ENCODE measurements at places on chromosomes 1 and 21.

DNA sequence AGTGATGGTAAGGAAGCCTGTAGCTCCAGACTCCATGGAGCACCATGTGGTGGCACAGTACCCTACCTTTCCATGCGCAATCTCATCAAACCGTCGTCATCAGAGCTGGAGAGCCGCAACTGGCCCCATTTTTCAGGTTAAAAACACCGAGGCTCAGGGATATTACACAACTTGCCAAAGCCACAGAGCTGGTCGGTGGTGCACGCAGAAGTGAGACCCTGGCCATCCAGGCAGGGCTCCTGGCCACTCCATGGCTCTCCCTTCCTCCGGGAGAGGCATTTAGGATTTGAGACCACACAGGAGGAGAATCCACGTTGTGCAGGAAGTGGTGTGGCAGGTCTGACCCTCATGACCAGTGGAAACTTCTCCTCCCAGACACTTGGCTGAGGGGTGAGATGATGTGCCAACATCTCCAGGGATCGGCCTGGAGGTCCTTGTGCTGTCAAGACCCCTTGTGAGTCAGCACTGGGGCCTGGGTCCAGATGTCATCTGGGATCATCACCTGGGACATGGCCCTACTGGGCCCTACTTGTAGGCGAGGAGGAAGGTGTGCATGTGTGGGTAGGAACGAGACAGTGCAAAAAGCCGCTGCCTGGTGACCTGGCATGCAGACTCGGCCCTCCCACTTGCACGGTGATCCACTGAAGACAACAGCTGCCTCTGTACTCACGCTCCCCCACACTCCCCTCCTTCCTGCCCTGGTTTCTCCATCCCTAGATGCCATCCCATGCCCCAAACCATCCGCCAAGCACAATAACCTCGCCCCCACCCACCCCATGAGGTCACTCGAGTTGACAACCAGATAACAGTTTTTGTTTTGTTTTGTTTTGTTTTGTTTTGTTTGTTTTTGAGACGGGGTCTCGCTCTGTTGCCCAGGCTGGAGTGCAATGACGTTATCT, 10.4 kb downstream of the TFF3 start:
- DNase-seq: no peak

DNA sequence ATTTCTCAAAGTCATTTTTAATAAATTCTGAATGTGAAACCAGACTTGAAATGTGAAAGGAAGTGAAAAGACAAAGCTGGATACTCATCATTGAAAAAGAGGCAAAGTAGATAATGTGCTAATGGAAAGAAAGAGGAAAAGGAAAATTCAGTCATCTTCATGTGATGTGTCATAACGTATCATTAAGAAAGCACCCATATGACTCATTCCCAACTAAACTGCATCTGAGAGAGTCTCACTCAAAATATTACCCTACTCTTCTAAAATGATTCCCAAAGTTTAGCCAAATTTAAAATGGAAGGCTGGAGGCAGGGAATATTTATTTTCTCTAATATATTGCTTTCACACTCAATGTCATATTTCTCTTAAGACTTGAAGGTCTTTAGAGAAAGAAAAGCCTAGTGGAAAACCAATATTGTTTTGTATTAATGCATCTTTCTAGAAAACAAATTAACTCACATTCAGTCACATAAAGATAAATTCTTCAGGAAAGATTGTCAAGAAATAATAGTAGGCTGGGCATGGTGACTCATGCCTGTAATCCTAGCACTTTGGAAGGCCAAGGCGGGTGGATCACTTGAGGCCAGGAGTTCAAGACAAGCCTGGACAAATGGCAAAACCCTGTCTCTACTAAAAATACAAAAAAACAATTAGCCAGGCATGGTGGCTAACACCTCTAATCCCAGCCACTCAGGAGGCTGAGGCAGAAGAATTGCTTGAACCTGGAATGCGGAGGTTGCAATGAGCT, 129.9 kb downstream of the SLC30A10 start:
- DNase-seq: no peak

GRCh38 chr21:31977816-31978215, 105.0 kb downstream of the HUNK start:
- DNase-seq: no peak

GRCh38 chr1:188652678-188653077, 1823.9 kb downstream of the PLA2G4A start:
- DNase-seq: no peak

- no peak for DNase-seq
These were observed 74.6 kb downstream of the OBSCN start for GRCh38 chr1:228282329-228283042.

DNA sequence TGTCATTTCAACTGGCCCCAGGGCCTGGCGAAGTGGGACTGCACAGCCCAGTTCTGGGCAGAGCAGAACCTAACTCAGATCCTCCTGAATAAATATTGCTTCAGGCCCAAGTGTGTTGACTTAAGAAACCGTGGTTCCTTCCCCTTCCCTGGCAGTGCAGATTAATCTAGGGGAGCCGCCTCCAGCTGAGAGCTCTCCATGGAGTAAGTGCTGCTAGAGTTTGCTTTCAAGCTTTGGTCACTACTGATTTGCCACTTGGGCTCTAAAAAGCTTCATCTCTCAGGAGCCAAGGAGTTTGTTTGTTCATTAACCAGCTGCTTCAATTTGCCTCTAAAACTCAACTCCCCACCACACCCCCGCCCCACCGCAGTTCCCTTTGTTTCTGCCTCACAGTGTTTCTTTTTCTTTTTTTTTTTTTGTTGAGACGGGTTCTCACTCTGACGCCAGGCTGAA, 112.1 kb downstream of the DTL start:
- DNase-seq: no peak

DNA sequence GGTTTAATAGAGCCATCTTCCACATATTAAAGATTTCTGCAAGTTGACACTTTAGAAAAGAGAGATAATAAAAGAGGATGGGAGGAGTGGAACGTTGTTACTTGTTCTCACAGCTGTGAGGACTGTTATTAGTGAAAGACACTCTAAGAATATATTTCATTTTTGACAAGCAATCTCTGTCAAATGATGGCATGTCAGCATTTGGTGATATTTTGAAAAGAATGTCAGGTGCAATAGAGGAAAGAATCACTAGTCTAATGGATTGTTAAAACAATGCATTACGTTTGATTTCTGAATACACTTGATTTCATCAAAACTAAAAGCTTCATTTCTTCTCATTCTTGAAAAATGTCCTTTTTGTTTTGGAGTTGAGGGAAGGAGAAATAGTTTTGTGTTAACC, 853.4 kb downstream of the PLA2G4A start:
- no peak for DNase-seq

DNA sequence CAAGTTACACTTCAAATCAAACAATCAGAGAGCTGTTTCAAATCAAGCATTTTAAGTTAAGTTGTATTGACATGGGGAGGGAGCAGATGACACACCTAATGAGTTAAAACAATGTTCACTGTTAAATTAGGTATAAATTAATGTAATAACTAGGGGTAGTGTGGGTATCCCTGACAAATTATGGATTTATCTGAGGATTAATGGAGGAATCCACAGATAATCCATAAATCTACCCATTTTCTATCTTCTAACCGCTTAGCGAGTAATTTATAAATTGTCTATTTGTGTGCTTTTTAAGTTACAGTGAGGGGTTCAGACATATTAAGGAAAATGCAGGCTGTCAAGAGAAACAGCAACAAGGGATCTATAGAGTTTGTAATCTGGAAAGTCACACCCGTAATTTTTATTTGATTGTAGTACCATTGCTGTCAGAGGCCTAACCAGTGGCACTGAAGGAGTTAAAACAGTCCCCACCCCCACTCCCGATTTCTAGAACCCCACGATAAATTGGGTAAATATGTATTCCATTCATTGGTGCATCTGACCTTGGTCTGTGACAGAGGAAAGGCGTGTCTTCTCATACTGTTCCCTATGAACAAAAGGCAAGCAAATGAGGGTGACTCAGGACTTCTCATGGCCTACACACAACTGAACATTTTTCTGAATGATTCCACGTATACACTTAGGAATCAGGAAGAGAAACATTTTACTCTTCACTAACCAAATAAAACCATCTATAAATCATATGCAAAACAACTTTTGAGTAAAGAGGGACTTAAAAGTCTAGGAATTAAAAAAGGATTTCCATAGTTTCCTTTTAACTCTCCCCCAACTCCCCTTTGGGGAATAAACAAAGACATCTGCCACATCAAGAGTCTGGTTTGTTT, 7.4 kb downstream of the IRF2BP2 start:
- no peak for DNase-seq

DNA sequence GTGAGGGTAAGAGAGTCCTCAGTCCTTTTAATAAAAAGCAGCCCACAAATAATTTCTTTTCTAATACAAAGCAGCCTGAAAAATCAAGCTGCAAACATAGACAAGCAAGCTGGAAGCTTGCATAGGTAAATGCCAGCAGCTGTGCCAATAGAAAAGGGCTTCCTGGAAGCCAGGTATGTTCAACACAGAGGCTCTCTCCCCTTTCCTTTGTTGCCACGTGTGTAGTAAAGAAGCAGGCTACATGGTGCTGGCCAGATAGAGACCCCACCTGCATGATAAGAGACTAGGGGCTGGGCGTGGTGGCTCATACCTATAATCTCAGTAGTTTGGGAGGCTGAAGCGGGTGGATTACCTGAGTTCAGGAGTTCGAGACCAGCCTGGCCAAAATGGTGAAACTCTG, 50.1 kb upstream of the ERRFI1 start:
- DNase-seq: no peak

- no peak for DNase-seq
These were observed 96.7 kb upstream of the GADD45A start for GRCh38 chr1:67588178-67588855.

DNA sequence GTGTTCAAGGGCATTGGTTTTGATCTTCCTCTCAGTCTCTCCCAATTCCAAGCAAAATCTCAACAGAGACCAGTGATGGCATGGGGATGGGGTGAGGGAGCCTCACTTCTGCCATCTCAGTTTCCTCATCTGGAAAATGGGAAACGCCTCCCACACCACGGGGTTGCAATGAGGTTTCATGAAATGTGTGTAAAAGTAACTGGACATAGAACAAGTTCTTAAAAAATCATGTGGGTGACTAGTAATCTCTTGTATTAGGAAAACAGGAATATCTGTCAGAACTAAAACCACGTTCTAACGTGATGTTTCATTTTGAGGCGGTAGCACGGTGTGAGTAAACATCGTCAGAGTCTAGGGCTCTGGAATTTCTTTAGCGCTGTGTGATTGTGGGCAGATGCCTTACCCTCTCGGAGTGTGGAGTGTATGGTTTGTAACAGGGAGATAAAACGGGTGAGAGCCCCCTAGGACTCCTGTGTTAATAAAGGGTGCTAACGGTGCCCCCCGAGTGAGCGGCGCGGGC, 55.5 kb upstream of the DNAJC6 start:
- no peak for DNase-seq

DNA sequence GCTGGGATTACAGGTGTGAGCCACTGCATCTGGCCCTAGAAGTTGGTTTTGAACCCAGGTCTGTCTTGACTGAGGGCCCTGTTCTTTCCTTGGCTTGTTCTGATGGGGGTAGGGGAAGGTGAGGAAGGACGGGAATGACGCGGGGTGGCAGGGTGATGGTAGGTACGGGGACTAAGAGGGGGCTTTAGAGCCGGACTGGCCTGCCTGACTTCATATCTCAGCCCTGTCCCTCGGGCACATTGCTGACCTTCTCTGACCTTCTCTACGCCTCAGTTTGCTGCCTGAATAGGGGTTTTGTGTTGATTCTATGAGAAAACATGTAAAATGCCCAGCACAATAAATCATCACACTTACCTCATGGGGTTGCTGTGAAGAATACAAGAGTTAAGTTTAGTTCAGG, 6.7 kb downstream of the RNF186 start:
- no peak for DNase-seq

- no peak for DNase-seq
These were observed 8.8 kb downstream of the TFF2 start for GRCh38 chr21:42341776-42342542.

DNA sequence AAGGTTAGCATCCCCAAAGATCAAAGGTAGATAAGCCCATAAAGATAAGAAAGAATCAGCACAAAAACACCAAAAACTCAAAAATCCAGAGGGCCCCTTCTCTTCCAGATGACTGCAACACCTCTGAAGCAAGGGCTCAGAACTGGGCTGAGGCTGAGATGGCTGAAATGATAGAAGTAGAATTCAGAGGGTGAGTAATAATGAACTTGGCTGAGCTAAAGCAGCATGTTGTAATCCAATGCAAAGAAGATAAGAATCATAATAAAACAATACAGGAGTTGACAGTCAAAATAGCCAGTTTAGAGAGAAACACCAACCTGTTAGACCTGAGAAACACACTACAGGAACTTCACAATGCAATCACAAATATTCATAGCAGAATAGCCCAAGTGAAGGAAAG, 406.9 kb upstream of the CXADR start:
- no peak for DNase-seq

DNA sequence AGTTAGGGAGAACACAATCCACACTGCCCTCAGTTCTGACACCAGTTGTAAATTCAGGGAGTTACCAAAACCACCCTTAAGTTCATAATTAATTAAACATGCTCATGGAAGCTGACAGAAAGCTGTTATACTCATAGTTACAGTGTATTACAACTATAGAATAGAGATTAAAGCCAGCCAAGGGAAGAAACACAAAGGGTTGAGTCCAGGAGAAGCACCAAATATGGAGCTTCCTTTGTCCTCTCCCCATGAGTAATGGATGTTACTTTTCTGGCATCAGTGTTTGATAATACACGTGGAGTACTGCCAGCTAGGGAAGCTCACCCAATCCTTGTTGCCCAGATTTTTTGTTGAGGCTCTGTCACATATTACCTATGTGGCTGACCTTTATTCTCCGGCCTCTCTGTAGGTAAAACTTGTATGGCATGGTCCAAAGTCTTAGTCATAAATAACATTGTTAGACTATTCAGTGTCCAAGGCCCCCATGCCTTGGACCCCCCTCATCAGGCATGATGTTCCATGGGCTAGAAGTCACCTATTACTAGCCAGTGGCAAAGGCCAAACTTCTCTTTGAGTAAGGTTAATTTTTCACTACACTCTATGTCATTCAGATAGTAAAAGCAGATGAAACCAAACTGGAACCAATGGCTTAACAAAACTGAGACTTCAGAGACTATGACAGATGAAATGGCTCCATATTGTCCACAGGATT, 175.7 kb downstream of the GPR52 start:
- DNase-seq: no peak

GRCh38 chr1:81220614-81221071, 580.1 kb upstream of the ADGRL2 start:
- no peak for DNase-seq

DNA sequence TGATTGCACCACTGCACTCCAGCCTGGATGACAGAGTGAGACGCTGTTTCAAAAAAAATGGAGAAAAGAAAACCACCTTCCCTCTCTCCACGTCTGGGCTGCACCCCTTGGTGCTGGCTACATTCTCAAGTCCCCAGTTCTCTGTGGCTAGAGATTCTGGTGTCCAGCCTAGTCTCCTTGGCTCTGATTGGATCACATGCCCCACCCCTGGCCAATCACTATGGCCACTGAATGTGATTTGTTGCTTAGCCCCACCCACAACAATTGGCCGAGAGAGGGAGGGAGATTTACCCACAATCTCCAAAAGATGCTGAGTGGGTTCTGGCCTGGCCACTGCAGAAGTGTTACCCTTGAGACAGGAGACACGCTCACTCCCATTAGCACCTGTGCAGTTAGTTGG, 39.4 kb downstream of the FHAD1 start:
- no peak for DNase-seq

Measured in stimulated activated CD4-positive, alpha-beta T cell treated with anti-CD3 and anti-CD28 coated beads, TNF-alpha, amount 100 ng/mL, for 4 hours (primary cell).